LoVo (cell line): ENCODE measurements at places on chromosomes 7 and 10.

- DNase-seq = no peak
These were observed 171.0 kb downstream of the GRID1 start for GRCh38 chr10:86195521-86196157.

- DNase-seq = no peak
These were observed 94.8 kb downstream of the ACTR3B start for GRCh38 chr7:152854386-152854785.

DNA sequence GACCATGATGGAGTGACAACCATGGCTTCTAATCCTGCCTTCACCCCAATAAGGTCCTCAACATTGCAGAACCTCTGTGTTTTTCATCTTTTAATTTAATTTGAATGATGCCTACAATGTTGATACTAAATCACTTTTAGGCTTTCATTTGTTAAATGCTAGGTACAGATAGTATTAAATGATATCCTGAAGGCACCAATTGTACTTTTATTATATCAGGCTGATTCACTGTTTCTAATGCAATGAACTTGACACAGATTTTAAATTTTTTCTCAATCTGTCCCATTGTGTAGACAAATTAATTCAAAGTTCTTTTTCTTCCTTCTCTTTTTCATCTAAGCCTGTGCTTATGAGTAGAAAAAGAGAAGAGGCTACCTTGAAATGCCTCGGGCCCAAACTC lies 5.2 kb downstream of the EPDR1 start:
- no peak for DNase-seq

GRCh38 chr7:106089647-106090046 lies 22.5 kb downstream of the SYPL1 start:
- no peak for DNase-seq

- no peak for DNase-seq
These were observed 225.7 kb downstream of the BAMBI start for GRCh38 chr10:28903063-28903462.
